ENCODE measurements at places on chromosomes 1 and 21.

- no peak for DNase-seq
Measured at GRCh38 chr1:59593798-59594790, 220.7 kb upstream of the HOOK1 start.

DNA sequence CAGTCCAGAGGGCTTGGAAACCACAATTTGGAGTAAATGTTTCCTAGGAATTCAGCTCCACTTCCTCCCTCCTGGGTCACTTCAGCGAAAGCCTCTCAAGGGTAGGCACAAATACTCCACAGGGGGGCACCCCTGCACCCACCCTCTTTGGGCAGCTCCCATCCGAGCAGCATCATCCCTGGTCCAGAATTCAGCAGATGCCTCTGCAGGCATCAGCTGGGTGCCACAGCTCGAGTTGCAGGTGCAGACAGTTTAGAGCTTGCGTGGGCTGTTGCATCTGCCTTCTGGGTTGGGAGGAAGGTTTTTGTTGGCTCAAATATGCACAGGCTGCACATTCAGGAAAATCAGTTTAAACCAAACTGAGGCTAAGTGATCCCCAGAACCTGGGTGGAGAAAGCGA, 25.0 kb downstream of the KANK4 start:
- no peak for DNase-seq

DNA sequence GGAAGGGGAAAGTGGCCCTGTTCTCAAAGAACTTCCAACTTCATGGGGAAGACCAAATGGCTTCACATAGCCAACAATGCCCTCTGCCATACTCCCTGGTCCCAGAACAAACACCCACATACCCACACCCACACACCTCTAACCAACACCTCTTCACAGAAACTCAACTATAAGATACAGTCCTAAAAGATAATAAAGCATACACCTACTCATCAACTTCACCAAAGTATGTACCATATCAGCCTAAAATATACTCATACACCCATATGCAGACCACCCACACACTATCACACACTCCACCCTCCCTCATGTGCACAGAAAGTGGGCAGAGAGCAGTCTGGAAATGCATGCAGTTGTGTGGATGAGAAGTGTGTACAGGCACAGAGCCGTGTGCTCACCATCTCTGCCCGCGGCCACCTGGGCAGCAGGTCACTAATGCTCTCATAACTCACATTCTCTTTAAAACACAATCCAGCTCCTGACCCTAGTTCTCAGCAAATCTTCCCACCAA, 27.7 kb downstream of the IQGAP3 start:
- DNase-seq: no peak

DNA sequence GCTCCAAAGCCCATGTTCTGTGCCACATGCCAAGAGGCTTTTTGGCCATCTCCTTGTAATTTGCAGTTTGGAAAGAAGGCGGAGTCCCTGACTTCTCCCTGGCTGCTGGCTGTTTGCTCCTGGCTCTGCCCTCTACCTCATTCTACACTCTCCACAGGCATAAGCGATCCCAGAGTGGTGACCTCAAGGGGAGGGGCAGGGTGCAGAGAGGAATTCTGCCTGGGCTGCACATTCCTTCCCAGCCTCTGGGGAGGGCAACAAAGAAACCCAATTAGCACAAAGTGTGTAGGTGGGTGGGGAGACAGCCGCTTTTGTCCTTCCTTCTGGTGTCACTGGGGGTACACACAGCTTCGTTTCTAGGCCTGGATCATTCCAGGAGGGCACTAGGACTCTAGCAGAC, 95.3 kb downstream of the HIVEP3 start:
- DNase-seq: no peak

GRCh38 chr1:206867716-206868115, 2.3 kb downstream of the IL20 start:
- DNase-seq: no peak

DNA sequence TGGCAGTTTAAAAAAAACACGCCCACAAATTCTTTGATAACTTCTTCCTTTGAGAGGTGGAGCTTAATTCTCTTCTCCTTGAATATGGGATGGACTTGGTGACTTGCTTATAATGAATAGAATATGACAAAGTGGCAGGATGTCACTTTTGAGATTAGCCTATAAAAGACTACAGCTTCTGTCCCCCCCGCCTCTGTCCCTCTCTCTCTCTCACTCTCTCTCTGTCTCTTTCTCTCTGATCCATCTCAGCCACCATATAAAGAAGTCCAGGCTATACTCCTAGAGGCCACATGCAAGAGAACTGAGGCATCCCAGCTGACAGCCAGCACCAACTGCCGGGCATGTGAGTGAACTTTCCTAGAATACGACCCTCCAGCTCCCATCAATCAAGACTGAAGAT, 7.7 kb upstream of the DMBX1 start:
- no peak for DNase-seq

DNA sequence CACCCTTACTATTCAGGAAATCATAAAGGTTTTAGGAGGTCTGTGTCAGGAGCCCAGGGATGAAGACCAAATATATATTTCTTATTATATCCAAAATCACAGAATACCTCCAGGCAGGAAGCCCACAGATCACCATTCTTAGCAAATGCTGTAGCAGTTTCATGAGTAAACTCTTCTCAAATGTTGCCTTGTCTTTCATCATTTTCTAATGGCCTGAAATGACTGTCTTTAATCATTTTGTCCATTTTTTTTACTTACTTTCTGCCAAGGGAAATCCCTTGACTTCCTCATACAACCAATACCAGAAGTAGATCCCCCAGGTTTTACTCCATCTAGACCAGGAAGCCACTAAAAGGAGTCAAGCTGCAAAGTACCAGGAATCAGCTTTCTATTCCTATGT, 32.4 kb downstream of the PSMG1 start:
- no peak for DNase-seq

Data from stimulated activated CD4-positive, alpha-beta T cell treated with anti-CD3 and anti-CD28 coated beads, Interleukin-2, amount 100 ng/mL, for 4 hours (primary cell).